ENCODE measurements at places on chromosomes 7 and 10.

DNA sequence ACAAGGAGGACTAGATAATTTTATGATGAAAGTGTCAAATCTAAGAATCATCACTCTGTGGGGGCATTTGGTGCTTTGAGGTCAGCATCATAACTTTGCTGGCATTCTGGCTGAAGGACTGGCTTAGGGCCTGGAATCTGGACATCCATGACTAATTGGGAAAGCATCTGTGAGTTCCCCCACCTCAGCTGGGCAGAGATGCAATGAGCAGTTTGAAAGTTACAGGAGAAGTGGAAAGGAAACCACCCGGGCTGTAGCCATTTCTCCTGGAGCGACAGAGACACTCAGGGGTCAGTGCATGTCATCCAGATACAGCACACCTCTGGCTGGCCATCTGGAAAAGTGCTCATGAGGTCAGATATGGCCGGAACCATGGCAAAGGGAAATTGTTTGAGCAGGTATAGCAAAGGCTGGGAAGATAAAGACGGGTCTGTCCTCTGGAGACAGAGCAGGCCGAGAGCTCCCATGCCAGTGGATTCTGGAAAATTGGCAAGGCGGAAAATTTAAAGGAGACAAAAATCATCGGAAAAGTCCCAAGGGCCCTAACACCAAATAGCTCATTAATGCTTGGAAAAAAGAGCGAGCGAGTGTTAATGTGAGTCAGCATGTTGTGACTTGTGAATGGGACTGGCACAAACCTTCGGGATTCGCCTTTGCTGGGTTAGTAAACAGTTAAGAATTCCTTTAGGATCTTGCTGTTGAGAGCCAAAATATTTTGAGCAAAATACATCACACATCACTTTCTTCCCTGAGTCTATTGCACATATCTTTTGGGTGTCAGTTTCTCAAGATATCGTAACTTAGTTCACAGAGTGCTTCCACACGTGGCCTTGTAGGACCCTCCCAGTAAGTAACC is 188.4 kb upstream of the AGK start:
- no peak for DNase-seq

DNA sequence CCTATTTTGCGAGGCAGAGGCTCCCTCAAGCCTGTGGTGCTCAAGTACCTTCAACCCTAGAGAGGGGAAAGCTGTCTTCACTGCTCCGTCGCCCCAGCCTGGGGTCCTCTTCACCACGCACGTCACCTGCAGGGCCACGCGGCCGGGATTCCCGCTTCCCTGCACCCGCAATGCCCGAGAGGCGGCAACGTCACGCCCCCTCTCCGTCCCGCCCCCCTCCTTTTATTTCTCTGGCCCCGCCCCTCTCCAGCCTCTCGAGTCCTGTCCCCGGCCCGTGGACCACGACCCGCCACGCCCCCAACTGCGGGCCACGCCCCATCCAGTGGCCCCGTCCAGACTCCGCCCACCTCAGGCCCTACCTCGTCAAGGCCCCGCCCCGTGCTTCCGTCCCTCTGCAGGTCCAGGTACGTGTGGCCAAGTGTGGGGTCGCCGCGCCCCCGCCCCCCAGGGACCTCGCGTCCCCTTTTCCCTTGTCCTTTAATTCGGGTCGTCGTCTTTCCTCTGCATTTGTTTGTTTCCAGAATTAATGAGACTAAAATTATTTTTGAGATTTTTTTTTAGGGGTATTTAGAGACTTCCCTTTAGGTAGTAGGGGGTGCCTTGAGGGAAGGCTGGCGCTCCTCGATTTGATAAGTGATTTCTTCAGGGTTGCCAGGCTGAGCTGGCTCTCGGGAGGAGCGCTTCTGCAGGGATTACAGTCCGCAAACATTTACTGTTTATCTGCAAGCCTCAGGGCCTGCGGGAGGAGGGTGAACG is 69.8 kb upstream of the BAIAP2L1 start:
- no peak for DNase-seq

DNA sequence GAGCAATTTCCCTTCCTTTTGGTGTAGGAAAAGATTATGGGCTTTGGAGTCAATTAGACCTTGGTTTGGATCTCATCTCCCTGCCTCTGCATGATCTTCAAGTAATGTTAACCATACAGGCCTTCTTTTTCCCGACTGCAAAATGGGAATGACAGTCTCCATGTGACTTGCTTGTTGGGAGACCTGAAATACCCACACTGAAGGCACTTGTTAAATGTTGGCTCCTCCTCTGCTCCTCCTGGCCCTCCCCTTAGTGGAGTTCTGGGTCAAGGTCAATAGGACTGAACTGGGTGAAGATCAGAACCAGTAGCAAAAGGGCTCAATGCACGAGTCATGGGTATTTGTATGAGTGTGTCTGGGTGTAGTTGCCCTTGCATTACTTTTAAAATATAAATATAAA is 179.4 kb upstream of the PRR15 start:
- no peak for DNase-seq

GRCh38 chr7:66642186-66642585 is 13.5 kb downstream of the KCTD7 start:
- DNase-seq: no peak

- no peak for DNase-seq
Measured at GRCh38 chr7:5406957-5407945, 16.4 kb downstream of the TNRC18 start.

GRCh38 chr10:79446758-79447084 is 1.3 kb upstream of the ZCCHC24 start:
- no peak for DNase-seq

DNA sequence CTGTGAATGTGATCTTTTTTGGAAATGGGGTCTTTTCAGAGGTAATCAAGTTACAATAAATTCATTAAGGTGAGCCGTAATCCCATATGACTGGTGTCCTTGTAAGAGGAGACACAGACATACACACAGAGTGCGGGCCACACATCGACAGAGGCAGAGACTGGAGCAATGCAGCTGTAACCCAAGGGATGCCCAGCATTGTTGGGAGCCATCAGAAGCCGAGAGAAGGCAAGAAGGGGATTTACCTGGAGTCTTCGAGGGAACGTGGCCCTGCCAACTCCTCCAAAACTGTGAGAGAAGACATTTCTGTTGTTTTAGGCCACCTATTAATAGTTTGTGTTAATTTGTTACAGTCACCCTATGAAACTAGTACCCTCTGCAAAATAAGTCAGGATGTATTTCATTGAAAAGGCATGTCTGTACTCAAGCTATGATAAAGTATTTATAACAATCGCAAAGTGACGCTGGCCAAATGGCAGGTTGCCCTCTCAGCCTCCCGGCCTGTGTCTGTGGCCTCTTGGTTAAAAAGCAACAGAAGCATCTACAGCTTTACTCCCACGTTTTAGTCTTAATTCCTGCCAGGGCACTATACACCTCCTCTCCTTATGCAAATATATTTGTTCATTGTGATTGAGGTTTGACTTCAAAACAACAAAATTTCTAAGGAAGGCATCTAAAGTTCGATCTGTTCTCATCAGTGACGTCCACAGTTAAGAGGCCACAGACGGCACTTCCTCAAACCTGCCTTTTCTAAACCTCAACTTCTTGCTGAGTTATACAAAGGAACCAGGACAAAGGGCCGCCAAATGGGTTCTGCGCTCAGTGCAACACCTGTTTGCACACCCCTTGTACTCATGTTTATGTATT is 46.8 kb downstream of the HIPK2 start:
- no peak for DNase-seq

DNA sequence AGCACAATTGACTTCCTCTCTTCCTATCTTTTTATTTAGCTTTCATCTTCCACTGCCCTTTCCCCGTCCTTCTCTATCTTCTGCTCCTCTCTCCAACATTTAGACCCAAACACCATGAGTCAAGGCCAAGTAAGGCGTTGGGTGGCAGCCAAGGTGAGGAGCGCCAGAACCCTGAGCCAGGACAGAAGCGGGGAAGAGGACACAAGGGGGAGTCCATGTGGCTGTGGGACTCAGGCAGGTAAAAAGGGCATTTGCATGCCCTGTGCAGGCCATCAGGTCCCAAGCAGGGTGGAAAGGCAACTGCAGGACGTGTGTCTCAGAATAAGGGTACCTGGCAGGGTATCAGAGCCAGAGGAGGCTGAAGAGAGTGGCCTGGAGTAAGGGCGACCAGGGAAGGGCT is 192.4 kb upstream of the PFKP start:
- DNase-seq: no peak

- DNase-seq: no peak
Measured at GRCh38 chr7:56218510-56218909, 102.3 kb upstream of the NUPR2 start.

- DNase-seq: no peak
Measured at GRCh38 chr10:1178506-1178905, 122.3 kb downstream of the WDR37 start.

GRCh38 chr10:33630761-33631160 is 296.3 kb upstream of the NRP1 start:
- DNase-seq: no peak

DNA sequence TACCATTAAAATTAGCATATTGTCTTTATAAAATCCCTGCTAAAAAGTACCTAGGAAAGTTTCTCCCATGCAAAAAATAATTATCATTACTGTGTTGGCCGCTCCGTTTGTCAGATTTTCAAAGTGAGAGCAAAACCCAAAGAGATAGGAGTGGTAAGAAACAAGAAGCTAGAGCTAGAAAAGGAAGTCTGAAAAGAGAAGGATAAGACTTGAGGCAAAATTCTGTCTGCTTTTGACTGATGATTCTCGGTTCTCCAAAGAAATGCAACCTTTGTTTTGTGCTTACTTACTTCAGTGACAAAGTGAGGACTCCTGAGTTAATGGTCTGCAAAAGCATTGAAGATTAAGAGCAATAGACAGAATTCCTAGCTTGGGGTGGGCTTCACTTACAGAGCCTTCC is 33.3 kb upstream of the CAPZA2 start:
- no peak for DNase-seq

GRCh38 chr7:44634839-44635591 is 28.6 kb downstream of the OGDH start:
- no peak for DNase-seq

DNA sequence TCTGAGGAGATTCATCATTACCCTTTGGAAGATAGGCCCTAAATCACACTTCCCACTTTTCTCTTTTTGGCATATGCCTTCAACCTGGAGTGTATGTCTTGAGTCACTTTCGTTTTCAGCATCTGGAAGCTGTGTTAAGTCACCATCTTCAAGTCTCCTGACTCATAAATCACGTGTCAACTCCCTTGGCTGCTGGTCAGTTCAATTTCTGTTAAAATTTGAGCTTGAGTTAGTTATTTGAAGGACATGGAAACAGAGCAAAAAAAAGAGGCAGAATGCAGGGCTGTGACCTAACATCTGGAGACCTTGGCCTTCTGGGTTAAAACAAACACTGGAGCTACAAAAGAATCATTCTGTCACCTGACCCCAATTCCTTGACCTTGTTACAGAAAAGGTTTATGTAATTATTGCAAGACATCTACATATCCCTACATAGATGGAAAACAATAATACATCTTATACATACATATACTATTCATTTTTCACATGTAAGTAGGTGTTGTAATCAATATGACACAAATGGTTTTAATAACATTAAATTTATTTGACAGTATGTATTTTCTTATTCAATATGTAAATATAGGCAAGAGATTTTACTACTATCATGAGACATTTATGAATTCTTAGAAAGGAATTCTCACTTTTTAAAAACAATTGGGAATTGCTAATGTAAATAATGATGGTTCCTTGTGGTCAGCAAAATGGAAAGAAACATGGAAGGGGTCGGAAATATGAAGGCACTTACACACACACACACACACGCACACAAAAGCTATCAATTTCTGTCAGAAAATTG is 169.7 kb upstream of the PHYHIPL start:
- no peak for DNase-seq

DNA sequence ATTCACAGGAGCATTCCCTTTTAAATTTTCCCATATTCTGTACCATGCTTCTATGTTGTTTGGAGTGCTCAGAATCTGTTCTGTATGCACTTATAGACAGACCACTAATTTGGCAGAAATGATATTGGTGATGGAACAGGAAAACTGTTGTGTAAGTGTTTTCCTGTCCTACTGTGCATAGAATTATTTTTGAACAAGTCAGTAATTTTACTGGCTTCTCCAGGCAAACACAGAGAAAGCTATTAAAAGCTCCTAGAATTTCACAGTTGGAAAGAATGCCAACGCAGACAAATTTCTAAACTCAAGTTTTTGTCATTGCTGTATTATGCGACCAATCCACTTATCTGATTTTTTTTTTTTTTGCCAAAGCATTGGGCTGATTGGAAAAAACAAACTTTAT is 55.7 kb downstream of the ANKMY2 start:
- DNase-seq: no peak

GRCh38 chr7:3010161-3010560 is 33.5 kb downstream of the CARD11 start:
- no peak for DNase-seq

DNA sequence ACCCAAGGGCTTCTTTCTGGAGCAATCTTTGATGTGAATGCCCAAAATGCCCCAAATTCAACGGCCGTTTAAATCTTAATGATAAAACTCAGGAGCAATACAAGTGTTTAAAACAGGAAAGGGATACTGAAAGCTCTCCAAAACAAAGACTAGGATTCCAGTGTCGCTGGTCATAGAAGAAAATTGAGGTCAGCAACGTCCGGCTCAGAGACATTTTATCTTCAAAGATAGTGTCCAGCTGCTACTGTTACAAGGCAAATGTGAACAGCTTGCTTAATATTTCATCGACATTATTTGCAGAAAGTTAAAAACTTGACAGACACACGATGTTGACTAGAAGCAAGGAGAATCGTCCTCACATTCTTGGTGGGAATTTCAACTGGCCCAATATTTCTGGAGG is 15.4 kb upstream of the CTBP2 start:
- DNase-seq: no peak

DNA sequence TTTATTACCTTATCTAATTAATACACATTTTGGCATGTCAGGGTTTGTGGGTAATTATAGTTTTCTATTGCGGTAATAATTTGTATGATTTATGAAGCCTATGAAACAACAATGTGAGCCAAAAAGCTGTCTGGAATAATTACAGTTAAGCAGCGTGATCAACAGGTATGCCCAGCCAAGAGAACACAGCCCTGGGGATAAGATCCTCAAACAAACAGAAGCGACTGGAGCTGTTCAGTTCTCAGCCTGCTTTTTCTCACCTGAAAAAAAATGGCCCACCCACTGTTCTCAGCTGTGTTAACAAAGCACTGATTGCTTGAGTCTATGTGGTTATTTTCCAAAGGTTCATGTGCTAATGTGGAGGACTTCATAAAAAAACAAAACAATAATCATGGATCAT is 855.8 kb downstream of the GATA3 start:
- no peak for DNase-seq

DNA sequence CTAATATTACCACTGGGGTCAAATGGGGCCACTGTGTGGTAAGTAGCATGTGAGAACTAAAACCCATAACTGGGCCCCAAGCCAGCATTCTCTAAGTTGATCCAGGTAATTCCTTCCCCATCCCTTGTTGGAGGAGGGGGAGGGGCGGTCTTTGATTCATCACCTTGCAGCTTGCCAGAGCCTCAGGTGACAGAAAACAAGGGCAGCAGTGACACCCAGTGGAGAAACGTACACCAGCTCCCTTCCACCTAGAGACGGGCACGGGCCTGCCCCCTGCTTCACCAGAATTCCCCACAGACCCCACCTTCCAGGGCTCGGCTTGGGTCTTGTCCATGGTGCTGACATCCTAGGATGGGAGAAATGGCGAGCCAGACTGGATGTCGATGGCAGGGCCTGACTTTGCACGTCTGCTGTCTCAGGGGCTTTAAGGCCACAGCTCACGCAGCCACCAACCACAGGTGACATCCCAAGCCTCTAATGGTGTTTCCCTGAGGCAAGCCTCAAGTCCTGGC is 102.0 kb downstream of the STRA8 start:
- peak; percentile 54 for DNase-seq

- DNase-seq: no peak
Measured at GRCh38 chr10:91210435-91210834, 10.0 kb upstream of the PCGF5 start.

Measured in DMS 273 treated with DMSO at 0.1 percent for 48 hours (cell line).